Left cardiac atrium (tissue), 4 donors: ENCODE measurements at places on chromosomes 2 and 18. TPM values are rescaled to one million over a fixed set of nuclear protein-coding genes. Genes with fewer than 3 reads are reported as not detected.

Gene DOK6
- total RNA-seq = 9.0 TPM

DNA sequence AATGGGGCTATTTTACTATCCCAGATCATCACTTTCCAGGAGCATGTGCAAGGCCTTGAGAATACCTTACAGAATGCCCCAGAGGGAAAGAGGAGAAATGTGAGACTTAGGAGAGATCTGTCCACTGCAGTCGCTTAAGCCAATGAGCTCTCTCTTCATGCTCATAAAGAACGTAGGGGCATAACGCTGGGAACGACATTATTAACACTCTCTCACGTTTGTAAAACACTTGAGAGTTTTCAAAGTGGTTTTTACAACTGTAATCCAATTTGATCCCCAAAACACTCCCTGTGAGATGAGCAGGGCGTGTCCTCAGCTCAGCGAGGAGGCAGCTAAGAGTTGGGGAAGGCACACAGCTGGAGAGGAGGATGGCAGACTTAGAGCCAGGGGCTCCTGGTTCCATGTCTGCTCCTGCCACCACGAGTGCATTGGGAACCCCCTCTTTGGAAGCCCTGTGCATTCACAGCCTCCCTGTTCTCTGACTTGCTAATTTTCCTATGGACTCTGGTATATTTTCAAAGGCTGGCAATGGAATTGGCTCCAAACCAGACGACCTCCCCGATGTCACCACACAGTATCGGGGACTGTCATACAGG is 97.4 kb downstream of the PLB1 start:
- no peak for DNase-seq

Gene PSMA8
- not detected for total RNA-seq

Gene EEF1B2
- total RNA-seq = 308 TPM

Gene KCNE4
- total RNA-seq = 4.5 TPM

Gene AFF3
- total RNA-seq = 22.8 TPM

Gene MBD2
- total RNA-seq = 69.9 TPM

Gene ITGA4
- 2.6 TPM for total RNA-seq

DNA sequence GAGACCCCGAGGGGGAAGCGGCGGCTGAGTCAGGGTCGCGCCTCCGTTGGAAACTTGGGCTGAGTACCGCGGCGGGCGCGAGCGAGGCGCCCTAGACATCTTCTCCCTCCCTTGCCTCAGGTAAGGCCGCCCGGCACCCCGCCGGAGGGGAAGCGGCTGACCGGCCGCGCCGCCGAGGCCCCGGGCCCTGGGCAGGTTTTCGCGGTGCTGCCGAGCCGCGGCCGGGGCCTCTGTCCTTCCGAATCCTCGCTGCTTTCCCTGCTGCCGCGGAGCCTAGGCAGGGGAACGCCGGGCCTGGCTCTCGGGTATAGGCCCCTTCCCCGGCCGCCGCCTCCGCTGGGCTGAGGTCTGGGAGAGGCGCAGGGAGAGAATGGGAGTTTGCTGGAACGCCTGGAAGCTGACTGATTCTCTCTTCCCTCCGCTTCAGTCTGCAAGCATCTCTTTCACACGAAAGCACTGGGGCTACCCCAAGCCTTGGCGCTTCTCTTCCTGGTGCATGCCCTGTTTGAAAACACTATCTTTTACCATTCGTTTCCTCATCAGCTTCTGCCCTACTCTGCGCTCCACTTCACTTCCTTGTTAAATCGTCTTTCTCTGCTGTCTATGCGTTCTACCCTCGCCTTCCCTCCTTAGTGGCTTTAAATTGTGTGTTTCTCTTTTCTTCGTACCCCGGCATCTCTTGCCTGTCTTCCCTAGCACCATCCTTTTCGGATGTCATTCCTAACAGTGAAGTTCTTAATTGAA is 652 bp downstream of the PPM1B start:
- DNase-seq = no peak

Gene DLX1
- 0.16 TPM for total RNA-seq

DNA sequence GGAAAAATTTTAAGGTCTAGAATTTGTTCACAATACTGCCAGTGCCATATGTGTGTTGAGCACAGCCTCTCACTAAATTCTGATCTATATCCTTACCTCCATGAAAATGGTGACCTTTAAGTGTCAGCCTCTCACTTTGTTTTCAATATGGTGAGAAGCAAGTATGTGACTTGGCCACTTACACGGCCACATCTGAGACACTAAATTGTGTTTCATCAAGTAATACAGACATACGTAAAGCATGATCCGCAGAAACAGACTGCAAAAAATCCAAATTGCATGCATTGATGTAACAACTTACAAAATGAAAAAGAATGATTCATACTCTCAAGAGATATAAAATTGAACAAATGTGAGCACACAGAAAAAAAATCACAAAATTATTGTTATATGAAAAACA is 55.2 kb upstream of the UGP2 start:
- no peak for DNase-seq

GRCh38 chr18:41121116-41121826 is 833.8 kb upstream of the PIK3C3 start:
- no peak for DNase-seq

DNA sequence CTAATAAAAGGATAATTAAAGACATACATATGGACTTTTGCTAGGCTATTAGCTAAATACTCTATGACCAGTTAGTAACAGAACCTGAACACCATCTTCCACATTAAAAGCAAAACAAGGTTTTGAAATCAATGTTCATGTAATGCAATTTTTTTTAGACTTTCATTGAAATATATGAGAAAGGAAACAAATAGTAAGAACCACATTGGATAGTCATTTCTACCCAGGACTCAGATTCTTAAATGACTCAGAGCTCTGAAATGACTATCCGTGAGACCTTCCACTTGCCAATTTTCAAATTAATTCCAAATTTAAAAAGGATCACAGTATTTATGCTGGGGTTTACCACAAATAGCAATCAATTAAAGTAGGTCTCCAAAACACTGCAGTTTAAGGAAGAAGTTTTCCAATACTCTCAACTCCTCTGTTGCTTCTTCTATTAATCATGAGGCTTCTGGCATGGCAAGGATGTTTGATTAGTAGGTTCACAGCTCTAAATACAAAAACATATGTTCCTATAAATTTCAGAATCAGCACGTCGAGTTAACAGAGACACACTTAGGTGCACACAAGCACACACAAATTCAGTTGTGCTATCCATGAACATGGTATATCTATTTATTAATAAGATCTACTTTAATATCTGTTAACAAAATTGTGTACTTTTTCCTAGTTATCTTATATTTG is 841.0 kb downstream of the RNF144A start:
- DNase-seq = no peak

Gene CLIP4
- 63.1 TPM for total RNA-seq

DNA sequence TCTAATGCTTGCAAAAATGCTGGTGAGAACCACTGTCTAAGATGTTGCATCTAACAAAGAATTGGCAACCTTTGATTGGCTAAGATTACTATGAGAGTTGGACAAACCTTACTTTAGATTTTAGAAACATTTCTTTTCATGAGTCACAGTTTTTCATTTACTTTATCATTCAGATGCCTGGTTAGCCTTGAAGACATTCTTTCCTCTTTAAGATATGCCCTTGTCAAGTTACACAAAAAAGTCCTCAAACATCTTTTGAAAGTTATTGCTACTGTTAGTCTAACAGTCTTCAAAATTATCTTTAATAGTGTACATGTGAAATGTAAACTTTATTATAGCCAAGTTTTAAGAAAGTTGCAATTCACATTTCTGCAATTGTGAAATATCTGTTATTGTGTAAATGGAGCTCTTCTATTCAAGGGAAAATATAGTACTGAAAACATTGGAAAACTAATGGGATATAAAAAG is 276.3 kb downstream of the RND3 start:
- no peak for DNase-seq

- peak; percentile 64 for DNase-seq
Observed at GRCh38 chr2:159904127-159904958, 106.3 kb upstream of the CD302 start.

Gene G6PC2
- total RNA-seq = not detected

DNA sequence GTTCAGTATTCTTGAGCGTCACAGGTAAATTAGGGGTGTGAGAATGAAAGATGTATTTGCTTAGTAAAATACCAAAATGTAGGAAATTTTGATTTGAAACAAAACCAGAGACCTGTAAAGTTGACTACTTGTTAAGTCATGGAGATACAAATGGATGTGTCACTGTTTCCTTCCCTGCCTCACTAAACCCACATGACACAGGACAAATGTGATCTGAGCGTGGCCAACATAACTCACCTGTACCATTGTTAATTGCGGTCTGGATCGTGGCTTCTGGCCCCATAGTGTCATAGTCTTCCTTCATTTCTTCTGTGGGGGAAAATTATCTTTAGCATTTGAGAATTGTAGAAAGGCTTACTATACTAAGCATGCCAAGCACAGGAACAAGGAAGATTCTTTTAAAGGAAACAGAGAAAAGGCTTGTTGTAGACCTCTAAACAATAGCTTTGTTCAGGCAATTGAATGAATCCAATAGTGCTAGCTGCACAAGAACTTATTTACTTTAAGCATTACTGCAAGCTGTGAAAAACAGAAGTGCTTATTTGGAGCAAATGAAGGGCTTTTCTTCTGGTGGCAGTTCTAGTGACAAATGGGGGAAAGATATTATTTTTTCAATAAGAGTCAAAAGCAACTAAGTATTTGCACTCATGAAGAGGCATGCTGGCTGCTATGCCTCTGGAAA is 95.2 kb downstream of the ZEB2 start:
- no peak for DNase-seq

DNA sequence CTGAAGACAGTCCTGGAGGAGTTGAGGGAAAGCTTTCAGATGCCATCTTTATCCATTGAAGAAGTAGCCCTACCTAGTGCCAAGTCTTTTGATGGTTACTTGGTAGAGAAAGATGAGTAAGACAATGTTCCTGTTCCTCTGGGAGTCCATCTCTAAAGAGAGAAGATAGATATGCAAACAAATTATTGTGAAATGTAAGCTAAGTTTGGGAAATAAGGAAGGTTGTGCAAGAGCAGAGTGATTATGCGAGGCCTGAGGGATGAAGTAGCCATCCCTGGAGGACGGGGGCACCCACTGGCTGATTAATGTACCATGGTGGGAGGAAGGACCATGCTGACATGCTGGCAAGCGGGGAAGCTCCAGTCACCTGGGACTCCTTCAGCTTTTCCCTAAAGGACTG is 994 bp upstream of the DTNA start:
- DNase-seq = no peak

Gene SP140
- total RNA-seq = 0.99 TPM

Gene SMYD1
- 138 TPM for total RNA-seq

Gene RABL2A
- 7.7 TPM for total RNA-seq

Gene MROH2A
- not detected for total RNA-seq

Gene LRRTM4
- 0.32 TPM for total RNA-seq

DNA sequence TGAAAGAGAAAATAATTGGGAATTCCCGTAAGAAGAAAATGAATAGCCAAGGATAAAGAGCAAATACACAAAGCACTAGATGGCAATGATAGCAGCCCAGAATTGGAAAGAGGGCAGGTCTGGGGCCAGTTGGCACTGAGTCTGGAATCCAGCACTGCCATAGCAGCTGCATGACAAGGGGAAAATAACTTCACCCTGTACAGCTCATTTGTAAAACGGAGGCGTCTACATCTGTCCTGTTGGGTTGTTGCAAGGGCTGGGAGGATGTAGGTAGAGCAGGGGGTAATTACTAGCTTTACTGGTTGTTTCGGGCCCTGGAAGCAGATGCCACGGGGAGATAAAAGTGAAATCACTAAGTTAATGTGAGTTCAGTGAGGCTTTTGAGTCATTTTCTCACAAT is 110.0 kb upstream of the RASGRP3 start:
- no peak for DNase-seq

DNA sequence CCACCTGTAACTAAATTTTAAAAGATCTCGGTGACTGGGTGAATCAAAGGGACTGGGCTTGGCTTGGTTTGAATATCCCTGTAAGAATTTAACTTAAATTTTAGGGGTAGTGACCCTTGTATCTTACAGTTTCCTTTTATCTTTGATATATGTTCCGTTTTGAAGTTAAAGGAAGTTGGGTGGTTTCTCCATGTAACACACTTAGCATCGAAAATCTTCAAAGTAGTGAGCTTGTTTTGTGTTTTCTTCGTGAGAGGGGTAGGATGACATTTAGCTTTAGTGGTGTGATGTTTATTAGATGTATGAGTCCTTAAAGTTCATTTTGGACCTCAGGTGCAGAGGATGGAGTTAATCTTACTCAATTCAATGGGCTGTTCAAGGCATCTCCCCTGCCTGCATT is 1.6 kb downstream of the WDR7 start:
- no peak for DNase-seq

Gene LIMS3
- 3.0 TPM for total RNA-seq

- no peak for DNase-seq
Observed at GRCh38 chr2:207796585-207797350, 27.1 kb upstream of the FZD5 start.

Gene EMILIN2
- 17.8 TPM for total RNA-seq

GRCh38 chr2:229431327-229431954 is 160.4 kb upstream of the PID1 start:
- DNase-seq = no peak

Gene ALPG
- not detected for total RNA-seq

GRCh38 chr18:74679006-74679678 is 81.5 kb downstream of the ZNF407 start:
- no peak for DNase-seq

GRCh38 chr2:10559634-10560224 is 111.6 kb upstream of the ODC1 start:
- DNase-seq = no peak

Gene NOL4
- total RNA-seq = 0.24 TPM

DNA sequence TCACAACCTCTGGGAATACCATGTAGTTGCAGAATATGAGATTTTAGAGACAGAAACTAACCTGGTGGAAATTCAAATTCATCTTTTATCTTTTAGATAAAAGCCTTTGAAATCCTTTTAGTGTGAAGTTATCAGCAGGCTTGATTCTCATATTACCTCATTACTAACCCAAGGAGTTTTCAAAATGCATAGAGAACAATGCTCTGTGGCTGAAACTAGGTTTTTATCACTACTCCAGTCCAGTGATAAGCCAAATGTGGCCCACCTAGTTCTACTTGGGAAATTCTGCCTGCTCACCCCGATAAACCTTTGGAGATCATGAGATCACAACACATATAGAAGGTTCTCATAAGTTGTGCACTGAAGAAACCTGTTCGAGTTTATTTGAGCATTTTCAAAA is 121.7 kb downstream of the MMADHC start:
- DNase-seq = no peak

- DNase-seq = no peak
Observed at GRCh38 chr18:79275992-79276391, 119.7 kb upstream of the NFATC1 start.

DNA sequence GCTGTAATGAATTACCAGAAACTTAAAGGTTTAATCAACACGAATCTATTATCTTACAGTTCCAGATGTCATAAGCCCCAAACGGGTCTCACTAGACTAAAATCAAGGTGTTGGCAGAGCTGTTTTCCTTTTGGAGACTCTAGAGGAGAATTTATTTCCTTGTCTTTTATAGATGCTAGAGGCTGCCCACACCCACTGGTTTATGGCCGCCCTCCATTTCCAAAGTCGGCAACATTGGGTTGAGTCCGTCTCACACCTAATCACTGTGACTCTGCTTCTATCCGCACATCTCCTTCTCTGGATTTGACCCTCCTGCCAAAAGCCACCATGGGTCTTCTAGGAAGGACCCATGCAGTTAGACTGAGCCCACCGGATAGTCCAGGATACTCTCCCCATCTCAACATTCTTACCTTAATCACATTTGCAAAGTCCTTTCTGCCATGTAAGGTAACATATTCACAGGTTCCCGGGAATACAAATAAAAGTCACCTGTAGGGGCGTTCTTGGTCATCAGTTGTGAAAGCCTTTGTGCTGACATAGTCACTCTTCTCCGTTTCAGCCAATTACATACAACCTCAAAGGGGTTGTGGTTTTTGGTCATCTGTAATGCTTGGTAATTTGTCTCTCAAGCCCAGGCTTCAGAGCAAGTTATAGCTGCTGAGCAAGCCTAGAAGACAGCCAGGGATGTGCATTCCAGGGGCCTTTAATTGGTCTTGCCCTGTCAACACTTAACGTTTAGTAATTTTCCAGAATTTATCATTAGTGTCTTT is 179.4 kb downstream of the ANTXR1 start:
- DNase-seq = no peak
